ENCODE measurements at places on chromosomes 6 and 20. TPM values are rescaled to one million over a fixed set of nuclear protein-coding genes. Genes with fewer than 3 reads are reported as not detected.

RIPPLY2 gene
- 1.6 TPM for total RNA-seq

DEFB125 gene
- not detected for total RNA-seq

ENPP4 gene
- 4.9 TPM for total RNA-seq

GHRH gene
- 3.9 TPM for total RNA-seq
